ENCODE measurements at places on chromosomes 2 and 18.

GRCh38 chr2:207040696-207041095 lies 101.4 kb downstream of the CPO start:
- no peak for DNase-seq

DNA sequence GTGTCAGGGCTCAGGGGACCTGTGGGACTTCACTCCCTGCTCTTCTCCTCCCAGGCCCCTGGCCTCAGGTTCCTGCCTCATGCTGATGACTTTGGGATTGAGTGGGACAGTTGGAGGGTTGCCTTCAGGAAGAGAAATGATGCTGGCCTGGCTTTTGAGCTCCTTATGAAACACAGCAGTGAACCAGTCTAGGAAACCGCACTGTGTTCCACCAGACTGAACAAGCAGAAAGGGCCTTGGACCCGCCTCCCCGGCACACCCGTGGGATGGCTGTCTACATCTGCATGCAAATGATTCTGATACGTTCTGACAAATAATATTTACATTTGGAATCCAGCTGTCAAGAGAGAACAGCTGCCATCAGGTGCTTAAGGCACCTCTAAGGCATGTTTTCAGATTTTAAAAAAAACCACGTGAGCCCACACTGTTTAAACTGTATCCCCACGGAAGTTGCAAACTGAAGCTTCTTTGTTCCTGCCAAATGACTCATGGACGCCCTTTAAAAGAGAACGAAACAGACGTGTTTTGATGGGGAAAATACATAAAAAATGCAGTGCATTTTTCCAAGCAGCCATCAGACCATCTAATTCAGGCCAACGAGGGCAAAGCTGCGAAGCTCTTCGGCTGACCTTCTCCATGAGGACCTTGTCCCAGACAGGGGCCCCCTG lies 27.6 kb upstream of the ASAP2 start:
- DNase-seq, result no peak

- no peak for DNase-seq
Observed at GRCh38 chr2:70211595-70211994, 20.8 kb upstream of the C2orf42 start.

- no peak for DNase-seq
Observed at GRCh38 chr2:166563894-166564293, 69.8 kb upstream of the SCN7A start.

- DNase-seq, result no peak
Observed at GRCh38 chr18:10546557-10547300, 20.9 kb downstream of the NAPG start.

GRCh38 chr2:16285813-16286510 lies 345.6 kb downstream of the MYCN start:
- no peak for DNase-seq

GRCh38 chr2:64609942-64610281 lies 43.8 kb downstream of the SERTAD2 start:
- no peak for DNase-seq

GRCh38 chr2:84033347-84033974 lies 425.6 kb downstream of the SUCLG1 start:
- no peak for DNase-seq

GRCh38 chr2:210818473-210818872 lies 262.1 kb downstream of the CPS1 start:
- no peak for DNase-seq

- no peak for DNase-seq
Observed at GRCh38 chr18:34494359-34494696, 215.8 kb upstream of the DTNA start.

GRCh38 chr18:69617888-69618287 lies 217.2 kb downstream of the DOK6 start:
- no peak for DNase-seq

- DNase-seq, result peak; percentile 33
Observed at GRCh38 chr2:127067620-127068350, 39.2 kb downstream of the BIN1 start.

GRCh38 chr2:108330979-108331378 lies 42.3 kb downstream of the SULT1C2 start:
- no peak for DNase-seq

DNA sequence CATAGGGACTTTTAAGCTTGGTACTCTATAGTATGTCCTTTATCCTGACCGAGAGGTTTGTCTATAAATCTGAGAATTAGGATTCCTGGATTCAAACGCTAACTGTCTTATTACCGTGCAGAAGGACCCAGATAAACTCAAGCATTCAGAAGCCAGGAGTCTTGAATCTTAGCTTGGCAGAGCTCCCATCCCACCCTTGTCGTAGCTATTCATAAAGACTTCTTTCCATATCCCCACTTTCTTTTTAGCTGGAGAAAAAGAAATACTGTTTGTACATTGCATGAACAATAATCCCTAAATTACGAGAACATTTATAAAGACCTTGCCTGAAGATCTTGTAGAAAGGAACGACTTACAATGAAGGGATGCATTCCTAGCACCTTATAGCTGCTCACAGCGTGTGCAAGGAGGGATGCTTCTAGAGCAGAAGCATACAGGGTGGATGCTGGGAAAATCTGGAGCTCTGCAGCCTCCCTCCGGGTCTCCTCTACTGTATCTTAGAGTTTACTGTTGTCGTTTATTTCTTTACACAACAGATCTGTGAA lies 13.6 kb downstream of the EFR3B start:
- no peak for DNase-seq

DNA sequence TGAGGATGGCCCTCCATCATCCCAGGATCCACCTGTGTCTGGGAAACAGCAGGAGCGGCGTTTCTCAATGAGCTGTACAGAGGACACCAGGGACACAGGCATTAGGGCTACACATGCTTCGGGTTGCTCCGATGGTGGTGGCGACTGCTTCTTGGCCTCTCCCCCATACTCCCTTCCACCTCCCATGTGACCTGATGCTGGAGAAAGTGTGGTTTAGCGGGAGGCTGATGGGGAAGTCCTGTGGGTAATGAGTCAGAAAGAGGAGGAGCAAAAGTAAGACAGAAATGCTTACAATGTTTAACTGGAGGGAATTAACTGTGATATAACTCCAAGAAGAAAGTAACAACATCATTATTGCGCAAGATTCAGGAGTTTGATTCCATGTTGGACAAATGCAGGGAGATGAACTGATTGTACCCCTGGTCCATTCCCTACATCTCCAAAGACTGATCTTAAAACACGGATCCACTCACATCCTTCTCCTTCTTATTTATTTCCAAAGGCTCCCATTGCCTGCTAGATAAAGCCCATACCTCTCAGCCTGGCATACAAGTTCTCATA lies 186.6 kb downstream of the NRP2 start:
- DNase-seq, result no peak
